Glutamatergic neuron (in vitro differentiated cells): ENCODE measurements at places on chromosomes 12 and 14. TPM values are rescaled to one million over a fixed set of nuclear protein-coding genes. Genes with fewer than 3 reads are reported as not detected.

GRCh38 chr12:120394483-120395367 is 25.8 kb upstream of the MSI1 start:
- DNase-seq = peak; percentile 29

- DNase-seq = no peak
Observed at GRCh38 chr14:56027916-56028712, 90.1 kb upstream of the PELI2 start.

DNA sequence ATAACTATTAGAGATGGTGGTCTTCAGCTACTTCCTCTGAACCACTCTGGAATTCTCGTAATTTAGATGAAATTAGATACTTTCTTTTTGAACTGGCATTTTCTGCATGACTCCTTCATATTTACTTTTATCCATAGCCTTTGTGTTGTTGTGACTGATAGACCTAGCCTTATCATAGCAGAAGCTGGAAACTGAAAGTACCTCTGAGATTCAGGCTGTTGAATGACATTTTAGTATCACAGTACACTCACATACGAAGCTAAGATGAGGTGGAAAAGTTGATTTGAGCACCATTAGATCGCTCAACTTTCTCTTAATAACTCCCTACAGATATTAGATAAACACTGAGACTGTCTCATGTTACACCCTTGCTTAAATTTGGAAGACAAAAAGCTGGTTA is 525.1 kb upstream of the FBXO33 start:
- DNase-seq = no peak

GRCh38 chr12:70785896-70786295 is 134.6 kb downstream of the PTPRR start:
- no peak for DNase-seq

- no peak for DNase-seq
Observed at GRCh38 chr12:53725824-53726223, 1.4 kb downstream of the CALCOCO1 start.

DNA sequence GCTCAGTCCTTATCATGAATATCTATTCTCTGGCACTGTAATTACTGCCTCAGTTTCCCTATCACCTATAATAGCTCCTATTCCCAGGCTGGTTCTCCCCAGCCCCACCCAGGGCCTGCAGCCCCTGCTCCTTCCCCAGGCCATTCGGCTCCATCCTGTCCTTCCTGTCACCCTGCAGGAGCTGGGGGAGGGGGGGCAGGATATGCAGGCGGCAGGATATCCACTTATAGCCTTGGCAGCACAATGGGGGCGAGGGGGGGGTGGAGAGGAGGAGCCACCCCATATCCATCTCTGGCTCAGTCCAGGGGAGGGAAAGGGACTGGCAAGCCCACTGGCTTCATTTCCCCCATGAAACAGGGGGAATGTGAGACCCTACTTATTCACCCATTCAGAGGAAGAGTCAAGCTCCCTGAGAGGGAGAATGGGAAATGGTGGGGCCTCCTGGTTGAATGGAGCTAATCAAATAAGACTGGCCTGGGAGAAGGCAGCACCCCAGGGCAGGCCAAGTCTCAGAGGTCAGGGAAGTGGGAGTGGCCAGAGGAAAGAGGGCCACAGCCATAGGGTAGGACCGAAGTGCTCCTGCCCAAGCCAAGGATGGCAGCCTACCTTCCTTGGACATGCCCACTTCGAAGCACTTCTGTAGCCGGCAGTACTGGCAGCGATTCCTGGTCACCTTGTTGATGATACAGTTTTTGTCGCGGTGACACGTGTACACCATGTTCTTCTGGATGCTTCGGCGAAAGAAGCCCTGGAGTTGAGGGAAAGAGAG is 7.8 kb upstream of the ITGB7 start:
- DNase-seq = no peak

DNA sequence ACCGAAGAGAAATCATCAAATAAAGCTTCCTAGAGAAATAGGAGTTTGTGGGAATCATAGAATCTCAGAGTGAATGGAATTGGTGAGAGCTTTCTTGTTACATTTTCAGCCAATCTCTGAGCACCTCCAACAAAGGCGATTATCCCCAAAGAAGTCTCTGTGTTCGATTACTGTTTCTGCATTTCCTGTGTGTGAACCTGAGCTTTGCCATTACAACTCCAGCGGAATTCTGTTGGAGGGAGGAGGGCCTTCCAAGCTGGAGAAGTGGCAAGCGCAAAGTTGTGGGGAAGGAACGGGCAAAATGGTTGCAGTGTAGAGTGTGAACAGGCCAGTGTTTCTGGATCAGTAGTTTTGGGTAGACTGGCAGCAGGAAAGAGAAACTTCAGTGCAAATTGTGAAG is 23.1 kb downstream of the TMEM117 start:
- DNase-seq = no peak

- DNase-seq = no peak
Observed at GRCh38 chr14:45679853-45680252, 426.9 kb upstream of the MIS18BP1 start.

DNA sequence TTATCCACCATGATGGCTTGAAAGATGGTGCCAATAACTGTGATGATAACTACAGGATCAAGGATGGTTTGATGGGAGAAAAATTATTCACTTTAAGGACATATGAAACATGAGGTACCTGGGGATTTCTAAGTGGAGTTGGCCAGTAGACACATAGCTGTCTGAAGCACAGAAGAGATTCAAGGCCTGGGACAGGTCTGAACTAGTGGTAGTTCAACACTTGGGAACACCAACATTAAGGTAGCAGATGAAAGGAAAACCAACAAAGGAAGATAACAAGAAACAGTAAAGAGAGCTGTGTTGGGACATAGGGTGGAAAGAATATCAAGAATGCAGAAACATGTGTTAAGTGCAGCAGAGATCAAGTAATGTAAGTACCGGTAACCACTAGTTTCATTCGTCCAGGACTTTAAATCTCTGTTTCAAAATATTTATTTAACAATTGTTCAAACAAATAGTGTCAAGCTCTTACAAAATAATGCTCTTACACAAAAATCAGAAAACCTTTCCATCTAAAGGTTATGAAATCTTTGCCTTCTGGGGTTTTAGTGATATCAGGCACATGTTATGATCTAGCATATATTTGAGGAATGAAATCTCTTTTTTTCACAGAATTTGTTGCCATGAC is 104.7 kb downstream of the ST8SIA1 start:
- no peak for DNase-seq

- DNase-seq = no peak
Observed at GRCh38 chr12:51028126-51028812, 2.1 kb upstream of the SLC11A2 start.

- DNase-seq = no peak
Observed at GRCh38 chr14:51386983-51387735, 147.1 kb downstream of the TMX1 start.

GRCh38 chr12:93908264-93908663 is 231.1 kb downstream of the CRADD start:
- DNase-seq = no peak

GRCh38 chr12:115882936-115883335 is 394.6 kb downstream of the MED13L start:
- DNase-seq = no peak

DNA sequence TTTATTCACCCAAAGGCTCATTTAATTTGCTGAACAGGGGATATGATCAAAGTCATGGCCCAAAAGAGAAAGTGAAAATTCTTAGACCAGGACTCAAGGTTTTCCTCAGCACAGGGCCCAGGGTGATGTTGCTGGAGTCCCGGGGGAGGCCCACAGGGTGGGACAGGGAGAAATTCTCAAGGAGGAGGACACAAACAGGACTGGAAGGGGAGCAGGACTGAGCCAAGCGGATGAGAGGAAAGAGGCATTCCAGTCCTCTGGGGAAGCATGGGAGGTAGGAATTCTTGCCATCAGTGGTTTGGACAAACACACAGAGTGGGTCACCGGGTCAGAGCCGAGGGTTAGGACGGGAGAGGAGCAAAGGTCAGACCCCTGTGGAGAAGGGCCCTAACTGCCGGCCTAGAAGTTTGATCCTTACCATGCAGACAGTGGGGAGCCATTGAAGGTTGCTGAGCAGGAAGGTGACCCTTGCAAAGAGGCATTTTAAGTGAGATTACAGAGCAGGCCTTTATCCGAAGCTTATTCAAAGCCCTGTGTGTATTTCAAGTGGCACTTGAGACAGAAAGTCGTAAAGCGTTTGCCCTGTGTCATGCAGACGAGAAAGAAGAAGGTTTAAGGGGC is 68.4 kb upstream of the PTGR2 start:
- no peak for DNase-seq

GRCh38 chr12:94763462-94763861 is 113.1 kb upstream of the TMCC3 start:
- no peak for DNase-seq

- no peak for DNase-seq
Observed at GRCh38 chr14:103302966-103303365, 31.1 kb upstream of the EIF5 start.

DNA sequence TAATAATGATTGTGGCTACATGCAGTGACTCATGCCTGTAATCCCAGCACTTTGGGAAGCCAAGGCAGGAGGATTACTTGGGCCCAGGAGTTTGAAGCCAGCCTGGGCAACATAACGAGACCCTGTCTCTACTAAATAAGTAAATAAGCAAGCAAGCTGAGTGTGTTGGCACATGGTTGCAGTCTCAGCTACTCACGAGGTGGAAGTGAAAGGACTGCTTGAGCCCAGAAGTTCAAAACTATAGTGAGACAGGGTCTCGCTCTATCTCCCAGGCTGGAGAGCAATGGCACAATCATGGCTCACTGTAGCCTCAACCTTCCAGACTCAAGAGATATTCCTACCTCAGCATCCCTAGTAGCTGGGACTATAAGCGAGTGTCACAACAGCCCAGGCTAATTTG is 64.7 kb downstream of the RPS6KA5 start:
- no peak for DNase-seq

DNA sequence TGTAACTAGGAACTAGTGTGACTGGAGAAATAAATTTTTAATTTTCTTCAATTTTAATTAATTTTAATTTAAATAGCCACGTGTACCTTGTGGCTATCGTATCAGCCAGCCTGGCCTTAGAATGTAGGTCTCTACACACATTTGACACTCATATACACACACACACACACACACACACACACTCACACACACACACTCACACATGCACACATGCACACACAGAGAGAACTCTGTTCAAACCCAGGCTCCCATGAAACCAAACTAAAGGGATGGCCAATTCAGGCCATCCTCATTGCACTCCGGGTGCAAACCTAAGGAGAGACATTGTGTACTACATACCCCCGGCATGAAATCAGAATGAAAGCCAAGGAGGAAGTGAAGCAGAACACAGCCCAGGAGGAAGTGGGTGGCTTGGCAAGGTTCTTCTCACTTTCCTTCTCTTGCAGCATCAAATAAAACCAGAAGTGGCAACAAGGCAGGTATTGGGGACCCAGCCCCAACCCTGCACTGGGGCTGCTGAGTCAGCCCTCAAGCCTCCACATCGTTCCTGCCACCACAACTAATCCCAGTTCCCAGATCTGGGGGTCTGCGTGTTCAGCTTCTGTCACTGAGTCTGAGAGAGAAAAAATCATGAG is 26.2 kb upstream of the CHPT1 start:
- DNase-seq = no peak

DNA sequence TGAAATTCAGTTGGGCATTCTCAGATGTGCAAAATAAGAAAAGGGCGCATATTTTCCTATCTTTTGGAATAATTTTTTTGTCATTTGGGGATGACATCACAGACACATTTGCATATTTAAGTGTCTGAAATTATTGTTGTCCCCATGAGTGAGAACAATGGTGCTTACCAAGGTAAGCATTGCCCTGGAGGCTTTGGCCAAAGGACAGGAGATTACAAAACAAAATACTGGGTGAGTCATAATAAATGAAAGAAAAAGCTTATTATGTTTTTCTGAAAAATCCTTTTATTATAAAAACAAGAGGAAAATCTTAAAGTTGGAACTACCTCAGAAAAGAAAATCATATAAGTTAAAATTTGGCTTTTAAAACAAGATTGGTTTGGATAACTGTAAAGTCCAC is 254.9 kb downstream of the BTG1 start:
- no peak for DNase-seq

- DNase-seq = no peak
Observed at GRCh38 chr12:129423041-129423580, 480.7 kb downstream of the TMEM132D start.

- no peak for DNase-seq
Observed at GRCh38 chr12:113971392-113971791, 5.3 kb upstream of the RBM19 start.

GRCh38 chr12:80634903-80635302 is 72.5 kb upstream of the MYF6 start:
- DNase-seq = no peak

LRRC10 gene
- total RNA-seq = not detected

TAS2R31 gene
- total RNA-seq = 5.7 TPM

DUSP6 gene
- total RNA-seq = 4.2 TPM

LRRC43 gene
- 4.3 TPM for total RNA-seq

SLC4A8 gene
- 80.0 TPM for total RNA-seq

SYT1 gene
- total RNA-seq = 155 TPM
